SJCRH30 (cell line): ENCODE measurements at places on chromosomes 1 and 21. TPM values are rescaled to one million over a fixed set of nuclear protein-coding genes. Genes with fewer than 3 reads are reported as not detected.

Gene ARHGEF16
- 0.18 and 0.57 TPM in 2 replicates for total RNA-seq

Gene PLA2G4A
- not detected in 2 replicates for total RNA-seq

Gene ARL8A
- total RNA-seq = 17.1 and 18.1 TPM in 2 replicates

Gene MMP23B
- total RNA-seq = 0.81 and 2.7 TPM in 2 replicates

Gene CNR2
- total RNA-seq = not detected in 2 replicates

Gene ZNF683
- total RNA-seq = not detected in 2 replicates

Gene CDC20
- total RNA-seq = 181 and 185 TPM in 2 replicates

Gene TMEM240
- 1.5 and 1.9 TPM in 2 replicates for total RNA-seq

DNA sequence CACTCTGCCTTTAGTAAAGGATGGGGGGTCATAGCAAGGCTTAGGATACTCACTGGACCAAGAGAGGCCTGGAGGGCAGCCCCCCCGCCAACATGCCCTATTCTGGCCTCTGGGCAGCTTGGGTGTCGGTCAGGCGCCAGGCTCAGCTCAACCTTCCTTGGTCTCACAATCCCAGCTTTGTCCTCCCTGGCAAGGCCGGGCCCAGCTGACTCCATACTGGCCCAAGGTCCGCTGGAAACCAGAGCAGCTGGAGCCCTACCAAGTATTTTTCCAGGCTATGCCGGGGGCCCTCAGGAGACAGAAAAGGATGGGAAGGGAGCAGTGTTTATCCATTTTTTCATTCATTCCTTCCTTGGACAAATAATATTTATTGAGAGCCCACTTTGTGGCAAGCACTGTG, 6.2 kb downstream of the FBXO2 start:
- DNase-seq = peak; percentile 38

- no peak for DNase-seq
These were observed 243.4 kb downstream of the TRABD2B start for GRCh38 chr1:47753808-47754207.

DNA sequence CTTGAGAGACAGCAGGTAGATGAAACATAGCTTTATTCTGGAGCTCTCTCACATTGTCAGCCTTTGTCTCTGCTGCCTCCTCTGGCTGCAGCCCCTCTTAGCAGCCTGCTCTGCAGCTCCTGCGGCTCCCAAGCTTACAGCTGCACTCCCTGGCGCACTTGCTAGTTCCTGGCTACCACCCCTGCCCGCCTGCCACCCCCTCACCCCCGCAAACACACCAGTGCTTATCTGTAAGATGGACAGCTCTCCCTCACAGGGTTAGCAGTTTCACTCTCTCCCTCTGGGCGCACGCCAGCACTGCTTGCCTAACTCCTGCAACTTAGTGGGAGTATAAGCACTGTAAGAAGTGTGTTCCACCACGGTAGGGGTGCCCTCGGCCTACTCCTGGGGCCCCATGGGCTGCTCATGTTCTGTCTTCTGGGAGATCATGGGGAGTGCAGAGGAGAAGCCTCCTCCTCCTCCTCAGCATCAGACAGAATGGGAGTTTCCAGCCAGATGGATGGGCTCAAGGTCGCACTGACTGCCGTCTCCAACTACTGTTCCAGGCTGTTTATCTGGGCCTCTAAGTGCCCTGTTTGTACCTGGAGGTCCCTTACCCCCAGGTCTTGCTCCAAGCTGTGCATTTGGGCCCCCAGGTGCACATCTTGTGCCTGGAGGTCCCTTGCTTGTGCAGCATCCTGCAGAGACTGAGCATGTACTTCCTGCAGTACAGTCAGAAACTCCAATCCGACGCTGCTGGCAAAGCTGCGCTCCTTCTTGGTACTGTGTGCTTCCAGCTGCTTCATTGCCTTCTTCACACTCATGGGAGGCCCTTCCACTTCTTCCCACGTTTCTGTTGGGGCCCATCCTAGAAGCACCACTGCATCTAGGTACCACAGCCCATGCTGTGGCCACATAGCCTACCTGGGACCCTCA, 1388.1 kb downstream of the AMY1C start:
- DNase-seq = peak; percentile 38

DNA sequence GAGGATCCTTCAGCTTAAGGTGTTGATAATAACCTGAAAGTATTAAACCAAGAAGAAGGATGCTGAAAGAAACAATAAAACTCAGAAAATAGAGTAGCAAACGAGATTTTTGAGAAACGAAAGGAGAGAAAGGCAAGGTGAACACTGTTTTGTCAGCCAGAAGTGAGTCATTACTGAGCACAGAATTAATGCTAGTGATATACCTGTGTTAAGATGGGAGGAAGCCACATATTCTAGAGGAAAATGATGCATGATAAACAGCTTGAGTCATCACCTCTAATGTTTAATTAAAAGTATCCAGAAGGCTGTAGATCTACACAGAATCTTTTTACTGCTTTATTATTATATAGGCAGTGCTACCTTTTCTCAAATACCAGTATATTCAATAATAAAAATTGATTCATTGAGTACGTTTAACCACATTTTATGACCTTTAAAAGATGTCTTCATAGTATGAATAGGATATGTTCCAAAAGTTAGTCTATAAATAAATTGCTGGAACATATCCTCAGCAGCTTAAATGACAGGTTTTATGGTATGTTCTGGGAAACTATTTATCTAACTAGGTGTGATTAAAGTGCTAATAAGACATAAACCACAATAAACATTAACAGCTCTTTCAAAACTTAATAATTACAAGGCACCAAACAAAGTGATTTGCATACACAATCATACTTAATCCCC, 10.3 kb downstream of the SH3GLB1 start:
- no peak for DNase-seq

DNA sequence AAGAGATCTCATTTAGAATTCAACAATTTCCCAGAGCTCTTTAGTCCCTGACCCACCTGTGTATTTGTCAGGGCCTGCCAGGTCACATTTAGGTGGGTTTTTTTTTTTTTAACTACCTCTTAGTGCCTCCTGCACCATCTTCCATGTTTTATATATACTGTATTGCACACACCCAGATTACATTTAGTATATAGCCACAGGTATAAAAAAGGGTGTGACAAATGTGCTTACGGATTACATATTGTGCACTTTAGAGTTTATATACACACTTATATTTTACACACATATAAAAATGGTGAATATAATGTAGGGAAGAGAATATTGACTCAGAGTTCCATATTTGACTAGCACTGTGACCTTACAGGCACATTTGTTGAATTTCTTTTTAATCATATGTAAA, 17.4 kb upstream of the LRIG2 start:
- no peak for DNase-seq

DNA sequence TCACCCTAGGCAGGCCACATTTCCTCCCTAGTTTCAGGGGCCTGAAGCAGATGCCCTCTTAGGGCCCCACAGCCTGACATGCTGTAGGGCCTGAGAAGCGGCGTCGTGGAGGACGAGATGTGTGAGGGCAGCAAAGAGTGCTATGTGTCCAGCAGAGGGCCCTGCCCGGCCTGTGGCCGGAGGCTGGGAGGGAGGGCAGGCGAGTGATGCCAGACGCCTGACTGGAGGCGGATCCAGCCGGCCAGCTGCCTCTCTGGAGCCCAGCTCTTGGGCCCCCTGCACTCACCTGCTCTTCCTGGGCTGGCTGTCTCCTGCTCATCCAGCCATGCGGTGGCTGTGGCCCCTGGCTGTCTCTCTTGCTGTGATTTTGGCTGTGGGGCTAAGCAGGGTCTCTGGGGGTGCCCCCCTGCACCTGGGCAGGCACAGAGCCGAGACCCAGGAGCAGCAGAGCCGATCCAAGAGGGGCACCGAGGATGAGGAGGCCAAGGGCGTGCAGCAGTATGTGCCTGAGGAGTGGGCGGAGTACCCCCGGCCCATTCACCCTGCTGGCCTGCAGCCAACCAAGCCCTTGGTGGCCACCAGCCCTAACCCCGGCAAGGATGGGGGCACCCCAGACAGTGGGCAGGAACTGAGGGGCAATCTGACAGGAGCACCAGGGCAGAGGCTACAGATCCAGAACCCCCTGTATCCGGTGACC, at the start of gene GPR37L1:
Gene GPR37L1 (plus strand): TSS at position 279 of the 697 bp plus-strand sequence. CDS start 47 bp downstream, at position 326.
- DNase-seq = peak; percentile 67

- DNase-seq = no peak
These were observed 75.7 kb downstream of the ARHGEF10L start for GRCh38 chr1:17615157-17615556.

GRCh38 chr1:16631248-16632043, 18.1 kb upstream of the NBPF1 start:
- no peak for DNase-seq

GRCh38 chr1:63865561-63865960, 91.7 kb downstream of the ROR1 start:
- DNase-seq = no peak

DNA sequence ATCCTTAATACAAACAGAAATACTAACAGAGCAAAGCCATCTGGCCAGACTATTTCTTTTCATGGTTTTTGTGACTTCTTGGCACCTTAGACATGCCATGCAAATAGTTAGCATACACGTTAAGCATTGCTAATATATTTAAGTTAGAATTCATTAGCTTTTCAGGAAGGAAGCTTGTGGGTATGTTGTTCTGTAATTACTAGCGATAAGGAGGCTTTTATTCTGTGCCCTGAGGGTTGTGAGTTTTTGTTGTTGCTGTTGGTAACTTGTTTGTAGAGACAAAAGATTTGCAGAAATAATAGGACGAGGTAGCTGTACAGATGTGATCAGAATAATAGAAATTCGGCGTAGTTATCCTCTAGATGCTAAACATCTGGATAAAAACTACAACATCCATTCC, 305.3 kb downstream of the TM2D1 start:
- no peak for DNase-seq

DNA sequence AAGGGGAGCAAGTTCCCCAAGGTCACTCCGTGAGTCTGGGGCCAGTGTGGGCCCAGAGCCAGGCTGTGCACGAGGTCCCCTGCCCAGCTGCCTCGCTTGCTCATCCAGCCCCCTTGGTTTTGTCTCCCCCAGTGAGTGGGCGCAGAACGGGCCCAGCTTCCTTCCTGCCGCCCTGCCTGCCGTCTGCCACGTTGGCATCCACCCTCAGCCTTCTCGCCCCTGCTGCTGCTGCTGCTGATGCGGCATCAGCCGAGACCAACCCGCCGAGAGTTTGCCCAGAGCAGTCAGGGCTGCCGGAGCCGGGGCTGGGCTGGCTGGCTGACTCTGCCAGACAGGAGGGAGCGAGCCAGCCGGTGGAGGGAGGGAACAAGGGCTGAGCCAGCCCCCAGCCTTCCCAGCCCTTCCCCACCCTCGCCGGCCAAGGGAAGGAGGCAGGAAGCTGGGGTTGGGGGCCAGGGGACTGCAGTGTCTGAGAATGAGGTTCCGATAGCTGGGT, 31.4 kb upstream of the WASF2 start:
- no peak for DNase-seq

- no peak for DNase-seq
These were observed at the start of gene HDGF for GRCh38 chr1:156751451-156751756. Gene HDGF, minus strand, starts transcription at chr1:156751675. Its CDS starts 246 bp downstream, at chr1:156751429.

DNA sequence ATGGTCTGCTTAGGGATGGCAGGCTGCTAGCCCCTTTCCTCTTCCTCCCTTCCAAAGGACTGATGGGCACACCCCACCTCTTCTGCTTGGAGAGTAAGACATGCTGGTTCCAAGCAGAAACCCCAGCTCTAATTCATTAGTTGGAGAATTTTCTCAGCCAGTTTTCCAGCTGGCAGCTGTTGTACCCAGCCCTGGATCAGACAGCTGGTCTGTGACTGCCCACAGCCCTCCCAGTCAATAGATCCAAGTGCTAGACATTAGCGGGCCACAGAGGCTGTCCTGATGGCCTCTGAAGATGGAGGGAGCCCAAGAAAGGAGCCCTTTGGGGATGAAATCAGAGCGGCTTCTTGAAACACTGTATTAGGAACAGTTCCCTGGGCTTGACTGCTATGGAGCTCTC, 35.8 kb downstream of the ACOT11 start:
- peak; percentile 88 for DNase-seq
